Hippocampal formation (tissue), 2 donors: ENCODE measurements at places on chromosomes 3 and 15.

DNA sequence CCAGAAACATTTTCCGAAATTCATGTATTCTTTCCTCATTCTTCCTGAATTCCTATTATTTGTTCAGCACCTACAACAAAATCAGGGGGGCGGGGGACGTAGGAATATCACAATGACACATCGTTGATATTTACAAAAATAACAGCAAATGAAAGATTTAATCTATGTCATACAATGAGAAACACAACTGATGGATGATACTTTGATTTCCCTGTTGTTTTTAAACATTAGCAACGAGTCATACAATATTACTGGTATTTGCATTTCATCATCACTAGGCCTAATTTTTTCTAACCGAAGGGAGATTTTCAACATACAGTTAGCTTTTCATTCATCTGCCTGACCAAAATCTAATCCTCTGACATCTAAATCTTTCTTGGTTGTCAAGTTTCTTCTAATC is 45.3 kb upstream of the INO80 start:
- DNase-seq, result no peak

- DNase-seq, result no peak
These were observed 61.3 kb downstream of the KBTBD8 start for GRCh38 chr3:67059443-67059842.

DNA sequence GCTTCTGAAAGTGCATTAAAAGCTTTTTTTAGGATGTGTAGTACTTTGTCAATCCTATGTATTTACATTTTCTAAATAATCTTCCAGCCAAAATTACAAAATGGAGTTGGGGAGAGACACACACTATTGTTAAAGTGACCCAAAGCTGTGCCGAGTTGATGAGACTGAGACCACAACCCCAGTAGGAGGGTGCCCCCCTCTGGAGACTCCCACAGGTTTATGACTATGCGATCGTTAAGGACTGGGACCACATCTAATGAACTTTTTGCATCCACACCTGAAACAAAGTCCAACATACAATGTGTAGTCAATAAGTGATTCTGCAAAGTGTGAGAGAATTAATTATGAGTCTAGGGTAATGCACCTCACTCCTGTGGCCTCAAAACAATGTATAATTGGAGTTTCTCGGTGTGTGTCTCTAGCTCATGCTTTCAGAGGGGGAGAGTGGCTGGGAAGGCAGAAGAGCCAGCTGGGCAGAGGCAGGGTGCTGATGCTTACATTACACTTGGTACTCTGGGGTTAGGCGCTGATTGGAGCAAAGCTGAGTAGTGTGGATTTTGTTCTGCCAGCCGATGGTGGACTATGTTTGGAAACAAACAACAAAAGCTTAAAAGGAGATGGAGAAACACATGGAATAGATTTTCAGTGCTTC is 102.8 kb downstream of the KCNH8 start:
- peak; percentile 5 for DNase-seq

DNA sequence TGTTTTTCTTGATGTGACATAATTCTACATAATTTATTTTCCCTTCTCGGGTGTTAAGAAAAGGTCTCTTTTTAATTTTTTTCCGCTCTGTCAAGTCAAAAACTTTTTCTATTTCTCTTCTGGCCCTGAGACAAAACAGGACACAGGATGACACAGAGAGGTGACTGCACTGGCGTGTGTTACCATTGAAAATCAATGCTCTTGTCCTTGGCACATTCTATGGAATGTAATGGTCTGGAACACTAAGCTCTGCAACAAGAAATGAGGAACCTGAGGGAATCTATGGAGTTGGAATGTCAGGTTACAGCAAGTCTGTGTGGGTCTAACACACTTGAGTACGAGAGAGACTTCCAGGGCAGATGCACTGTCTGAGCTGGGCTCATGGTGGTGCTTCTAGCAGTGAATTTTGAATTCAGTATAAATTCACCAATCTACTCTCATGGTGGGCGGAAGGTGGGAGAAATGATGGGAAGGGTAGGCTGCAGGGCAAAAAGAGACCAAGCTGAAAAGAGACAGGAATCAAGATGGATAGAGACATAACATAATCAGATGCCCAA is 508.3 kb downstream of the TUSC7 start:
- no peak for DNase-seq

GRCh38 chr3:45894015-45894414 is 7.7 kb downstream of the CCR9 start:
- no peak for DNase-seq

- no peak for DNase-seq
These were observed 51.2 kb downstream of the FGF12 start for GRCh38 chr3:192675958-192676649.

- no peak for DNase-seq
These were observed 188.9 kb upstream of the MEIS2 start for GRCh38 chr15:37289109-37289765.

GRCh38 chr15:87703327-87704111 is 553.0 kb downstream of the NTRK3 start:
- no peak for DNase-seq

GRCh38 chr3:107683447-107683846 is 160.7 kb downstream of the BBX start:
- DNase-seq, result no peak

- DNase-seq, result no peak
These were observed 1.1 kb downstream of the ATP10A start for GRCh38 chr15:25862071-25862471.

- no peak for DNase-seq
These were observed 580.5 kb downstream of the OTOL1 start for GRCh38 chr3:162077108-162077507.

- DNase-seq, result no peak
These were observed 27.9 kb downstream of the RFX7 start for GRCh38 chr15:56215769-56216168.

DNA sequence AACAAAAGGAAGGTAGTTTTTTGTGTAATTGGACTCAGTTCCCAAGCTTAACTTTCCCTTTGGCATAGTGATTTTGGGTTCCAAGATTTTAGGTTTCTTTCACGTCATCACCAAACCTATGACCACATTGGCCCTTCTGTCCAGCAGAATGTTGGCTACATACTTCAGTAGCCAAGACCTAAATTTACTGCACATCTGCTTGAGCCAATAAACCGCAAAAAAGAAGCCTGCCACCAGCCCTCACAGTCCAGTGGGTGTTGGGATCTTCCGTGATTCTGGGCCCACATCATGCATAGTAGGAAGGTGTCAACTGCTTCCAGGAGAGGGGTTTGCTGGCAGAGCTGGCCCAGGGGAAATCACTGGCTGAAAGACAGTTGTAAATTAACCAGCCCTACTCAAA is 57.6 kb upstream of the LIPC start:
- DNase-seq, result no peak

DNA sequence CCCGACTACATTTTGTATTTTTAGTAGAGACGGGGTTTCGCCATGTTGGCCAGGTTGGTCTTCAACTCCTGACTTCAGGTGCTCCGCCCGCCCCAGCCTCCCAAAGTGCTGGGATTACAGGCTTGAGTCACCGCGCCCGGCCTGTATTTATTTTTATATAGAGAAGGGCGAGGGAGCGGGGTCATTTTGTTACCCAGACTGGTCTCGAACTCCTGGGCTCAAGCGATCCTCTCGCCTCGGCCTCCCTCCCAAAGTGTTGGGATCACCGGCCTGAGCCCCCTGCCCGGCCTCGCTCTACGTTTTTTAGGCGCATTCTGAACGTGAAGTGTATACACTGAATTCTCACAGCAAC is 514 bp upstream of the PPP4R2 start:
- DNase-seq, result no peak
